H1 (cell line): ENCODE measurements at places on chromosomes 5 and 9. TPM values are rescaled to one million over a fixed set of nuclear protein-coding genes. Genes with fewer than 3 reads are reported as not detected.

Gene GCNT4
- 14.4 and 14.5 TPM in 2 replicates for total RNA-seq

Gene GABRA1
- total RNA-seq = 16.2 and 17.3 TPM in 2 replicates

DNA sequence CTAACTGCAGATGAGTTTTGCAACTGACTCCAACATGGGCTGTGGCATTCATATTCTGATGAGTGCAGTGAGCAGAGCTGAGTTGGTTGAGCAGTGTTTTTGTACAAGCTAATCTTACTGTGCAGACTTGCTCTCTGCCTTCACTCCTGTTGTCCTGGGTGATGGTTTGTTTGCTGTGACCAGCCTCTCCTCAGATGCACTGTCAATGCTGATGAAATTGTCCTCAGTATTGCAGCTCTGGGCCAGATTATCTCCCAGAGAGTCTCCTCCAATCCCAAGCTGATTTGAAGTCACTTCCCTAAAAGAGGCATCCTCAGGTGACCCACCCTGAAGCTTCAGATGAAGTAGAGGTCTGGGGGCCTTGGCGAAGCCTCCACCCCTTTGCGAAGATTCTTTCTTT, 581.8 kb downstream of the ACTL7B start:
- H3K27ac ChIP-seq = no peak overlapping the region
- H3K27me3 ChIP-seq = no peaks in the 10 kb centered on the region
- no peak for DNase-seq

DNA sequence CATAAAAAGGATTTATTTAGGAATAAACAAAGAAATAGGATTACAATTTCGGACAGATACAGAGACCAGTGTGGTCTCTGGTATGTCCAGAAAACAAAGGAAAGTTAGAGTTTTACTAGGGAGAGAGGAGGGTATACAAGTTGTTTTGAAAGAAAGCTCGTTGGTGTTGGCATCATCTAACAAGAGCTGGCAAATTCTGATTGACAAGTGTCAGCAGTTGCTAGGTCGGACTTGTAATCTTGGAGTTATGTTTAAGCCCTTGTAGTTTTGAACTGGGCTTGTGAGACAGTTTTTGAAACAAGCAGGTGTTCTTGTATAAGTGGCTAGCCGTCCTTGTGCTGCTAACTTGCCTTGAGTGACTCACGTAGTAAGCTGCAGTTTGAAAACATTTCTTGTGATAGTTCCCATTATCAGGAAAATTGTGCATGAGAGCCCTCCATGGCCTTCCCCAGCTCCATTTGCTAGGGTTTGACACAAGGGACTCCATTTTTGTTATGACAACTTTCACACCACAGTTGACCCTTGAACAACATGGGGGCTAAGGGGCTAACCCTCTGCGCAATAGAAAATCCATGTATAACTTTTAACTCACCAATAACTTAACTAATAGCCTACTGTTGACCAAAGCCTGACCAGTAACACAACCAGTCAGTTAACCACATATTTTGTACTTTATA, 48.1 kb downstream of the ZNF622 start:
- DNase-seq = no peak
- H3K27ac ChIP-seq = no peak overlapping the region
- no peaks in the 10 kb centered on the region; the same call in 1 of the 2 replicates for H3K4me1 ChIP-seq
- H3K27me3 ChIP-seq = no peaks in the 10 kb centered on the region
- H3K36me3 ChIP-seq = no peaks in the 10 kb centered on the region

- H3K27me3 ChIP-seq = no peaks in the 10 kb centered on the region
- H3K27ac ChIP-seq = no peak overlapping the region
- H3K36me3 ChIP-seq = no peaks in the 10 kb centered on the region
- H3K4me3 ChIP-seq = no peak overlapping the region
- no peak for DNase-seq
These were observed 1164.3 kb upstream of the DMAC1 start for GRCh38 chr9:8963885-8964284.

GRCh38 chr9:15139469-15139868, 167.5 kb downstream of the TTC39B start:
- H3K27me3 ChIP-seq = no peaks in the 10 kb centered on the region
- DNase-seq = no peak
- H3K4me1 ChIP-seq = peaks cover 2% of the 10 kb centered on the region; the same call in 1 of the 2 replicates
- no peaks in the 10 kb centered on the region for H3K36me3 ChIP-seq
- no peak overlapping the region for H3K4me3 ChIP-seq

DNA sequence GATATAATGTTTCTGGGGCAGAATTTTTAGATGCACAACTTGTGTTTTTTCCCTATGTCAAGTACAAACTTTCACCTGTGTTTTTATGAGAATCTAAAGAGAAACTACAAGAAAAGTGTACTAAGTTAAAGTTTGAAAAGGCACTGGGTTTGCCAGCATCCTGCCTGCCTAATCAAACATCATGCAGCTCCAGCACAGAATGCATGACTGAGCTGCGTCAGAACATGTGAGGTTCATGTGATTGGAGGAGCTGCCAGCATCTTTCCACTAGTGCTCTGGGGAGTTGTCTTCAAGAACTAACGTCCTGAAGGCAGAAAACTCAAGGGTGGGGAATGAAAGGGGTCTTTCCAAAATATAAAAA, 46.1 kb upstream of the RIC1 start:
- no peaks in the 10 kb centered on the region for H3K4me1 ChIP-seq
- DNase-seq = no peak
- no peak overlapping the region for H3K27ac ChIP-seq
- H3K4me3 ChIP-seq = no peak overlapping the region

- H3K36me3 ChIP-seq = peaks cover 12% of the 10 kb centered on the region
- peak; percentile 86 for DNase-seq
- peaks cover 23% of the 10 kb centered on the region for H3K4me1 ChIP-seq
These were observed 130.3 kb downstream of the RGS3 start for GRCh38 chr9:113593682-113594281.

GRCh38 chr5:156477196-156477595, 150.2 kb downstream of the SGCD start:
- H3K27ac ChIP-seq = no peak overlapping the region
- no peaks in the 10 kb centered on the region for H3K27me3 ChIP-seq
- no peaks in the 10 kb centered on the region for H3K4me1 ChIP-seq
- no peak for DNase-seq
- no peak overlapping the region for H3K4me3 ChIP-seq

- H3K36me3 ChIP-seq = peaks cover 4% of the 10 kb centered on the region; the same call in 1 of the 2 replicates
- DNase-seq = no peak
- no peak overlapping the region for H3K4me3 ChIP-seq
- H3K27ac ChIP-seq = no peak overlapping the region
- H3K4me1 ChIP-seq = peaks cover 6% of the 10 kb centered on the region; the same call in 1 of the 2 replicates
These were observed 99.7 kb downstream of the MAP1B start for GRCh38 chr5:72206994-72207393.
